Breast epithelium (tissue), 4 donors: ENCODE measurements at places on chromosomes 6 and 20.

DNA sequence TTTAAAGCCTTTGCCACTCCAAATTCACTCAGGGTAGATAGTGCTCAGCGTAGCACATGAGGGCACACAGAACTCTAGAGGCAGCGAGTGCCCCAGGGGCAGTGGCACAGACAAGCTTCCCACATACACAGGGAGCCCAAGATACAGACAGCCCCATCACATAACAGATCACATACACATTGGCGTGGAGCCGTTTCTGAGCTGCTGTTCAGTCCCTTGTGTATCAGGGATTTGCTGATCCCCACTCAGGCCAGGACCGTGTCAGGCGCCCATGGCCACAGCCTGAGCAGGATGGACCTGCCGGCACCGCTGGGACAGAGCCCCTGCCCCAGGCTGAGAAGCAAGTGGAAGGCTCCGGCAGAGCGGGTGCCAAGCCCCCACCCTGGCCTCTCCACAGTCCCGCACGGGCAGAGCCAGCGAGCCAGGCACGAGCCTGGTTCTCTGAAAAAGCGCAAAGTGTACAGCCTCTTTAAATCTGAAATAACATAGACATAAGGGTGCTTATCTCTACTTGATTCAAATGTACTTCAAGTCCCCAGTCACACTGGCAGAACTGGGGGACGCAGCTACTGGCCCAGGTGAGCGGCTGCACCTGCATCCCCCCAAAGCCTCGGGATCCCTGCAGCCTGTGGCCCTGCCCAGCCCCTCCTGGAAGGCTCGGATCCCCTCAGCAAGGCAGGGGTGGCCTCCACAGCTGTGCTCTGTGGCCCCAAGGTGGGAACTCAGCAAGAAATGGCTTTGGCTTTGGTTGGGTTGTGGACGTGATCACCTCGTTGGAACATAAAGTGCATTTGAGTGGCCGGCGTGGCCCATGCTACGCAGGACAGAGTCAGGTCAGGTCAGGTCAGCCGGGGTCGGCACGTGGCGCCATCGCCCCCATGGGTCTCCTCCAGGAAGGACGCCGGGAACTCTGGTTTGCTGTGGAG, 231.3 kb downstream of the ERMARD start:
- DNase-seq: no peak

DNA sequence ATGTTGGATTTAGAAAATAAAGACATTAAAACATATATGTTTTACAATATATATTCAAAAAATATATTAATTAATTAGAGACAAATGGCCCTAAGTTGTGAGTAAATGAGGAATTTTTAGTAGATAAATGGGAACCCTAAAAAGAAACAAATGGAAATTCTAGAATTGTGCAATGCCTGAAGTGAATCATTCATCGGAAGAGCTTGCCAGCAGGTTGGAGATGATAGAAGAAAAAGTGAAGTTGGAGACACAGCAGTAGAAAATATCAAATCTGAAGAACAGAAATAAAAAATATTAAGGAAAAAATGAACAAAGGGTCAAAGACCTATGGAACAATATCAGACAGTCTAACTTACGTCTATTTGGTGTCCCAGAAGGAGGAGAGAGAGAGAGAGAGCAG, 109.4 kb upstream of the NEDD9 start:
- no peak for DNase-seq

GRCh38 chr6:4316867-4317400, 181.6 kb upstream of the ECI2 start:
- DNase-seq: no peak

DNA sequence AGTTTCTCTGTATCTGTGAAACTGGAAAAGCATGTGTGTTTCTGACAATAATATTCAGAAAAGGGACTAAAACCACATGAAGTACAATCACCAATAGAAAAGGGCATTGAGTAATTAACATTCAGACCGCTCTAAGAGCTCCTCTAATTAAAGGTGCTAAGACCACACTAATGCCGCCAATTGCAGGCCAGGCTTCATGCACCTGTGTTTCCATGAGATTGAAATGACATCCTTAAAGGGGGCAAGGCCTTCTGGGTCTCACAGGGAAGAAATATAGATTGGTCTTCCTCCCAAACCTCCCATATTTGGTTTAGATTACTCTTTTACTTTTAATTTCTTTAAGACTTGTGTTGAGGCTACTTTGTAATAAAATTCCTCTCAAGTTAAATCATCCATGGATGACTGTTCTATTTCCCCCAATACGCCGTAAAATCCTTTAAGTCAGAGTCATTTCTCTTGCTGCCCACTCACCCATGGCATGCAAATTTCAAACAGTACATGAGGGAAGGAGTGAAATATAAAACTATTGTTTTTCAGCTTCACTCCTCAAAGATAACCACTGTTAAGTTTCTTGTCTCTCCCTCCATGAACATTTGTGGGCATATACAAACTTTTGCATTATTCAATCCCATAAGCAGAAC, 110.6 kb downstream of the UBE3D start:
- no peak for DNase-seq

- no peak for DNase-seq
Observed at GRCh38 chr6:50213146-50213545, 163.4 kb upstream of the DEFB112 start.

DNA sequence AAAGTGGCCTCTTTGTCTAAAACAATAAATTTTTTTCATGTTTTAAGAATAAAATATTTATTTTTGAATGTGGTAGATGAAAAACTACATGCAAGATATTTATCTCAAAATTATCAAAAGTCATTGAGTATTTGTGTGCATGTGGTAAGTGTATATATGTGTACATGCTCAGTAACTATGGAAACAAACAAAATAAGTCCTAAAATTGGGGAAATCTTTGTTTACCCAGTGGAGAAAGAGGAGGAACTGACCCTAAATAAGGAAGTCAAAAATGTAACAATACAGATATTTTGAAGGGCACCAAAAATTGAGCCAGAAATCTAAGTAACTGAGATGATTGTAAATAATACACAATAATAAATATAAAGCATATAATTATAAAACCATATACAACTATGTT, 639.2 kb downstream of the MAFB start:
- no peak for DNase-seq
